ENCODE measurements at places on chromosomes 5 and 9.
A peak's percentile ranks its signal among the peaks of the same experiment; 100 is the strongest.

GRCh38 chr5:32503261-32503660 is 58.7 kb upstream of the ZFR start:
- no peak for DNase-seq

DNA sequence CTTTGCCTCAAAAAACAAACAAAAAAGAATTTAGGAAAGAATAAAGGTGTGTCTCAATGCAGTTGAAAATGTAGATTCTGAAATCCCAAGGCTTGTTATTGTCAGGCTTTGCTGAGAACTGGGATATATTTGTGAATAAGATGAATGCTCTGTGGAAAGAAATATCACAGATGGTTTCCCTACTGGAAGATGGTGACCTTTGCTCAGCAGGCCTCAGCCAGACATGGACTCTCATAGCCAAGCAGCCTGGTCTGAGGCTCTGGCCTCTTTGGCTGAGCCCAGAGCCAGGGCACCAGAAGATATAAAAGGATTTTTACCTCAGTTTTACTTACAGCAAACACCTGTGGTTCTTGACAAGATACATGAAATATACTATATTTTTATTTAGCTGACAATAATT is 37.1 kb downstream of the AGXT2 start:
- DNase-seq: no peak

GRCh38 chr9:90061187-90061586 is 456.4 kb downstream of the GADD45G start:
- no peak for DNase-seq

- DNase-seq: no peak
Observed at GRCh38 chr9:90568667-90569066, 74.0 kb downstream of the DIRAS2 start.

GRCh38 chr5:125891061-125891725 is 532.0 kb upstream of the GRAMD2B start:
- no peak for DNase-seq

DNA sequence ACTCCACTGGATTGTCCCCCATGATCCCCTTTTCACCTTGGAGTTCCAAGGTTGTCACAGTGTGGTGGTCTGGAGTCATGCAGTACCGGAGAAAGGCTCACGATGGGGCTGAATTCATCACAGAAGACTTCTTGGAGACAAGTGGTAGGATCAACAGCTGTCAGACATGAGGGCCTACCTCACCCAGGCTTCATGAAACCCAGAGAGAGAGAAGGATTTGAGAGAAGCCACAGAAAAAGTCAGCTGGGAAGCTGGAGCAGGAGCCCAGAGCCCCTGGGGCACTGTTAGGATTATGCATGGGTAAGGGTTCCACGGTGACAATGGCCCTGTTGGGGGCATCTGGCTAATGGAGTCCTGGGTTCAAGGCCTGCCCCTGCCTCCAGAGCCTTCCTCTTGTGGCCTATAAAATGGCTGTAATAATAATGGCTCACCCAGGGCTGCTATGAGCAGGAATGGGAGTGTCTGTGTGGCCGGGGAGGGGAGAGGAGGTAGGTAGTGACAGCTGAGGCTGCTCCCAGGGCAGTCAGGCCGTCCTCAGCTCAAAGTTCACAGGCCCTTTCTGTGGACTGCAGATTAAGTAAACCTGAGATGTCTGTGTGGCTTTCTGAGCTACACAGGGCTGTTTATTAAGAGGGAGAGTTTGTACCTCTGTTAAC is 910 bp downstream of the TRIM14 start:
- peak; percentile 10 for DNase-seq

DNA sequence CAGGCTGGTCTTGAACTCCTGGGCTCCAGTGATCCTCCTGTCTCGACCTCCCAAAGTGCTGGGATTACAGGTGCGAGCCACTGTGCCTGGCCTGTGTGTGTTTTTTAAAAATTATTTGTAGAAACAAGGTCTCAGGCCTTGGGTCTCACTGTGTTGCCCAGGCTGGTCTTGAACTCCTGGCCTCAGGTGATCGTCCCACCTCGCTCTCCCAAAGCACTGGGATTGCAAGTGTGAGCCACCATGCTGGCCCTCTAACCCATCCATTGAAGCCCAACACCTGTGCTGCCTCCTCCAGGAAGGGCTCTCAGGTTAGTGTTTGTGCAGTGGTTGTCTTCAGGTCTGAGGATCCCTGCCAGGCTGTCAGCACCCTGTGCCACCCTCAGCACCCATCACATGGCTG is 56.6 kb downstream of the CXXC5 start:
- DNase-seq: no peak

GRCh38 chr5:134224888-134225779 is 739 bp downstream of the PPP2CA start:
- peak; percentile 12 for DNase-seq

DNA sequence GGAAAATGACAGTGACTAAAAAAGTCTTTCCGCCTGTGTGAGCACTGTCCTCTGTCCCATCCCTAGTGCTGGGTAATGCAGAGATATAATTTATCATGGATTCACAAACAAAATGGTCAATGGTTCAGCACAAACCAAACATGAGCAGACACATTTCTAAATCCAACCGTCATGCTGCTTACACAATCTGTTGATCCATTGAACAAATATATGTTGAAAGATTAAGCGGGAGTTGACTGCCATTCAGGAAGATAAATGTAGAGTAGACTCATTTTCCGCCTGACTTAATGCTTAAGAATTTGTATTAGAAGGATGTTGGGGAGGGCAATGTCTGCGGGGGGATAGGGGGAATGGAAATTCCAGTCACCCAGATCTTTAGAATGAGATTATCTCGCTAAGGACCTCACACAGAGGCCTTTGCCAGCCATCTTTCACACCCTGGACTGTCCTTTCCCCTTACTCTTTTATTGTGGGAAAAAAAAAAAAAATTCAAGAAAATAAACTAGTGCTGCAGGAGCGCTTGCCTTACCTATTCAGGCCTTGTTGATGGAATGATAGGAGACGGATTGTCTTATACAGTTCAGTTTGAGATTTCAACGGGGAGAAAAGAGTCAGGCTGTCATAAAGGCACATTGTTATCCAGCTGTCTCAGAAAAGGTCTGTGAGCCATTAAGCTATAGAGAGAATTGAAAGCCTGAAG is 153.7 kb downstream of the TLE1 start:
- no peak for DNase-seq

GRCh38 chr5:175382171-175382570 is 61.8 kb downstream of the DRD1 start:
- peak; percentile 16 for DNase-seq

GRCh38 chr5:50401336-50401735 is 39.8 kb downstream of the EMB start:
- DNase-seq: no peak

DNA sequence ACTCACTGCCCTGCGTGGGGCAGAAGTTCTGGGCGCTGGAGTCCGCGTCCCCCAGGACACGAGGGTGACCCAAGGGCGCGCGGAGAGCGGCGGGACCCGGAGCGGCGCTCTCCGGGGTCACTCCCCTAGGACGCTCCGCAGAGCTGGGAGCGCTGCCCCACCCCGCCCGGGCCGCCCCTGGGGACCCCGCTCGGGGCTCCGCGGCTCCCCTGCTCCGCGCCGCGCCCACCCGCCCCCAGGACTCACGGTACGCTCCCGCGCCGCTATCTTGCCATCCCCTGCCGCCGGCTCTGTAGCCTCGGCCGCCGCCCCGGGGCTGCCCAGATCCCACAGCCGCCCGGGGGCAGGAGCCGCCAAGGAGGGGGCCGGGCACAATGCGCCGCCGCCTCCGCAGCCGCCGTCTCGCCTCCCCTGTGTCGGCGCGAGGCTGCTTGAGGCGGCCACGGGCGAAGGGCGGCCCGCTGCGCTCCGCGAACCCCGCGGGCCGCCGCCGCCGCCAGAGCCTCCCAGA is 303 bp downstream of the LIFR start:
- no peak for DNase-seq

- DNase-seq: no peak
Observed at GRCh38 chr5:34866989-34867471, 28.1 kb downstream of the TTC23L start.

DNA sequence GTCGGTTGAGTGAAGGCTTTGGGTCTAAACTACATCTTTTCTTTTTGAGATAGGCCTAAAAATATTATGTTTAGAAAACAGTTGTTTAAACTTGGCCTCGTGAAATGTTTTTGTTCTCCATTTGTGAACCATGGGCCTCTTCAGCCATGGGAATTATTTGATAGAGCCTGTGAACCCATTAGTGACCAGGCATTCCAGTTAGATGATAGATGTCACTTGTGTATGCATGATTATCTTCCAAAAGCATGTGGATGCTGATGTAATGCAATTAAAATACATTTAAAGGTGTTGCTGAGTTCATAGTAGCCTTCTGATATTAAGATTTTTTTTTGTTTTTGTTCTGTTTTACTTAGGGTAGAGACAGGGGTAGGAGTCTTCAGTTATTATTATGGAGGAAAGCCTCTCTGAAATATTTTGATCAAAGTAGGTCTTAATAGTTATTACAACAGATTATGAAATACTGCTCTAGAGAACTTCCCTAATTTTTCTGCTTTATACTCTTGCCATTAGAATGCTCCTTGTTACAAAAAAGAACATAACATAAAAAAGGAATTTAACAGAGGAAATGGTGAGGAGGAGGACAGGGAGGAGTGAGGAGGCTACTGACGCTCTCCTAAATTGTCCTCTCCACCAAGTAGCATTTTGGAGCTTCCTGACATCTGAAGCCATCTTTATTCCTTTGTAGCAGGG is 32.9 kb downstream of the CPEB4 start:
- DNase-seq: no peak

DNA sequence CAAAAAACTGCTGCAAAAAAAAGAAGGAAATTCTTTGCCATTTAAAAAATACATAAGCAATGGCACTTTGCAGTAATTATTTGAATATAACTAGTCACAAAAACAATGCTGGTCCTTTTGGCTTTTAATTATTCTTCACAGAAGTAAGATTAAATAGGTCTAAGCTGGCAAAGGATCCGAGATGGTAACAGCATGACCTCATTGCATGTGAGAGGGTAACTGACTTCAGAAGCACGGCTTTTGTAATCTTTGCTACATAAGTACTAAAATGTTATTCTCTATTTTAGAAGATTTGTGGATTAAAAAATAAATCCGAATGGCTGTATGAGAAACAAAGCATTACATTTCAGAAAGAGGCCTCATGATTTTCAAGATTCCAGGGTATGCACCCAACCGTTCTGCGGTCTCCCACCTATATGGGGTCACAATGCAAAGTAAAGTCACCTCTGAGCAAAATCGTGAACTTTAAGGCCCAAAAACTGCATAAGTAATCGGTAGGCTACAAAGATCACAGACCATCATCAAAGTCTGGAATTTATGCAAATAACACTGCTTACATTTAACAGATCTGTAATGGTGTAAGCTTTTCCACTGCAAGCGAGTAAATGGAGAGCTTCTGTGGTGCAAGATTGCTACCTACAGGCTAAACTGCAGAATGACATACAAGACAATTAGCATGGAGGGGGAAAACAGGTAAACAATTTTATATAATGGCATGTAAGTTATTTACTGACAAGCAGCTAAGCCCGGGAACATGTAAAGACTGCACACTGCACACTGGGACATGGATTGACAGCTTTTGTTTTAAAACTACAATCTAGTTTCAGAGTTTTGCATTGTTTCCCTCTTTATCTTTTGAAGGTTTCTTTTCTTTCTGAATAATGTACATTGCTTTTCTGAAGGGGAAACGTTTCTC is 231.6 kb downstream of the SLF1 start:
- DNase-seq: peak; percentile 43

DNA sequence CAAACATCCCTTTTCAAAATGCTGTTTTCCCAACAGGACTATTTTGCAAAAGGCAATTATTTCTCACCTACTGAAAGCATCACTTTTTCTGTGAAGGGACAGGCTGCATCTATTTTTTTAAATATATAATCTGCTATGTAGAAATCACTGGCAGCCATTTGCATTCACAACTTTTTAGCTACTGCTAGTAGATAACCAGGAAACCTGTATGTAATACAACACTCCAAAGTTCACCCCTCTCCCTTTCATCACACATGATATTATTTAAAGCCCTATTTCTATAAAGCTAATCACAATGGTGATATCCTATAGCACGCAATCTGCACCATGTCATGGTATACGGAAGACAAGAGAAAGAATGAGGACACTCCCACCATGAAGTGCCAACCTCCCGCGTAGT is 9.8 kb downstream of the DMGDH start:
- DNase-seq: no peak

GRCh38 chr5:68849906-68850305 is 243.9 kb upstream of the SLC30A5 start:
- no peak for DNase-seq

GRCh38 chr9:96522366-96522765 is 72.4 kb downstream of the HABP4 start:
- DNase-seq: no peak

All from DMS 273 treated with DMSO at 0.1 percent for 48 hours (cell line).